ENCODE measurements at places on chromosomes 2 and 18. TPM values are rescaled to one million over a fixed set of nuclear protein-coding genes. Genes with fewer than 3 reads are reported as not detected.

DNA sequence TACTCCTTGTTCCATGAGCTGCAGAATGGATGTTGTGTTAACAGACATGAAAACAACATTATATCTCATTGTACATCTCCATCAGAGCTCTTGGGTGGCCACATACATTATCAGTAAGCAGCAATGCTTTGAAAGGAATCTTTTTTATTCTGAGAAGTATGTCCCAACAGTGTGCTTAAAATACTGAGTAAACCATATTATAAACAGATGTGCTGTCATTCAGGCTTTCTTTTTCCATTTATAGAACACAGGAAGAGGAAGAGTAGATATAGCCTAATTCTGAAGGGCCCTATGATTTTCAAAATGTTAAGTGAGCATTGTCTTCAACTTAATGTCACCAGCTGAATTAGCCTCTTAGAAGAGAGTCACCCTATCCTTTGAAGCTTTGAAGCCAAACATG is 44.3 kb upstream of the CABYR start:
- no peak overlapping the region for H3K27ac ChIP-seq
- H3K4me3 ChIP-seq, result no peak overlapping the region
- H3K4me1 ChIP-seq, result no peaks in the 10 kb centered on the region
- H3K36me3 ChIP-seq, result no peaks in the 10 kb centered on the region
- DNase-seq, result no peak

GRCh38 chr18:70496353-70497294 is 207.8 kb downstream of the SOCS6 start:
- H3K4me1 ChIP-seq, result no peaks in the 10 kb centered on the region
- H3K36me3 ChIP-seq, result no peaks in the 10 kb centered on the region
- DNase-seq, result no peak
- H3K27ac ChIP-seq, result no peak overlapping the region
- no peak overlapping the region for H3K4me3 ChIP-seq

DNA sequence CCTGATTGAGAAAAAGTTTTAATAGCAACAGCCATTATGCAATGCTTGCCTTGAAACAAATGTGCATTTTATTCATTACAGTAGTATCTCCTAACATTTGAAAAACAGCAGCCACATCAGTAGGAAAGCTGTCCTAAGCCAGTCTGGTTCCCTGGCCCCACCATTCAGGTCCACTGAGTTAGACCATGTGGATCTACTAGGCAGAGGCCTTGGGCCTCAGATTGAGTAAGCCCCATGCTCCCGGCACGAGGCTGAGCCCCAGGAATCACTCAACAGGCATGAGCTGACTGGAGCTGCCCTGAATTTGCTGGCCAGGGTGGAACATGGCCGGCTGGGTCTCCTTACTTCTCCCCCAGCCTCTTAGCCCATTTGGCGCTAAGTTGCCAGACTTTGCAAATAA is 103.4 kb downstream of the ZFP36L2 start:
- no peaks in the 10 kb centered on the region for H3K27me3 ChIP-seq
- H3K4me3 ChIP-seq, result no peak overlapping the region
- no peak overlapping the region for H3K27ac ChIP-seq
- no peaks in the 10 kb centered on the region for H3K36me3 ChIP-seq
- DNase-seq, result no peak
- H3K4me1 ChIP-seq, result no peaks in the 10 kb centered on the region

- H3K36me3 ChIP-seq, result no peaks in the 10 kb centered on the region
- H3K27me3 ChIP-seq, result no peaks in the 10 kb centered on the region
- no peak for DNase-seq
- H3K27ac ChIP-seq, result no peak overlapping the region
Measured at GRCh38 chr2:154400563-154401290, 297.8 kb upstream of the KCNJ3 start.

DNA sequence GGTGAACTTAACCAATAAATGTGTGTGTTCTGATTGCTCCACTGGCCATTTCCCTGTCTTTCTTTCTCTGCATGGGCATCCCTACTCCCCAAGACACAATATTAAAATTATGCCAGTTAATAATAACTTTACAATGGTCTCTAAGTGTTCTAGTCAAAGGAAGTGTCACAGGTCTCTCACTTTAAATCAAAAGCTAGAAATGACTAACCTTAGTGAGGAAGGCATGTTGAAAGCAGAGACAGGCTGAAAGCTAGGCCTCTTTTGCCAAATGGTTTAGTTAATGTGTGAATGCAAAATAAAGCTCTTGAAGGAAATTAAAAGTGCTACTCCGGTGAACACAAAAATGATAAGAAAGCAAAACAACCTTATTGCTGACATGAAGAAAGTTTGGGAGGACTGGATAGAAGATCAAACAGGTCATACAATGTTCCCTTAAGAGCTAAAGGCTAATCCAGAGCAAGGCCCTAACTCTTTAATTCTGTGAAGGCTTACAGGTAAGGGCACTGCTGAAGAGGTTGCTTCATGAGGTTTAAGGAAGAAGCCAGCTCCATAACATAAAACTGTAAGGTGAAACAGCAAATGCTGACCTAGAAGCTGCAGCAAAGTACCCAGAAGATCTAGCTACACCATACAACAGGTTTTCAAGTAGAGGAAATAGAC is 44.0 kb upstream of the ARHGAP15 start:
- DNase-seq, result no peak
- H3K27me3 ChIP-seq, result no peaks in the 10 kb centered on the region
- no peaks in the 10 kb centered on the region for H3K4me1 ChIP-seq
- H3K4me3 ChIP-seq, result no peak overlapping the region
- no peak overlapping the region for H3K27ac ChIP-seq

- H3K36me3 ChIP-seq, result no peaks in the 10 kb centered on the region
- H3K4me1 ChIP-seq, result no peaks in the 10 kb centered on the region
- no peaks in the 10 kb centered on the region for H3K27me3 ChIP-seq
- no peak for DNase-seq
Measured at GRCh38 chr2:120791962-120792297, 56.3 kb downstream of the GLI2 start.

- H3K36me3 ChIP-seq, result no peaks in the 10 kb centered on the region
- H3K27ac ChIP-seq, result no peak overlapping the region
- no peak overlapping the region for H3K4me3 ChIP-seq
- no peaks in the 10 kb centered on the region for H3K4me1 ChIP-seq
- no peaks in the 10 kb centered on the region for H3K27me3 ChIP-seq
- DNase-seq, result no peak
Measured at GRCh38 chr2:172836347-172836821, 100.7 kb downstream of the RAPGEF4 start.

GRCh38 chr2:189595417-189595816 is 14.8 kb upstream of the SLC40A1 start:
- H3K36me3 ChIP-seq, result no peaks in the 10 kb centered on the region
- DNase-seq, result no peak
- no peak overlapping the region for H3K4me3 ChIP-seq
- H3K27me3 ChIP-seq, result no peaks in the 10 kb centered on the region

DNA sequence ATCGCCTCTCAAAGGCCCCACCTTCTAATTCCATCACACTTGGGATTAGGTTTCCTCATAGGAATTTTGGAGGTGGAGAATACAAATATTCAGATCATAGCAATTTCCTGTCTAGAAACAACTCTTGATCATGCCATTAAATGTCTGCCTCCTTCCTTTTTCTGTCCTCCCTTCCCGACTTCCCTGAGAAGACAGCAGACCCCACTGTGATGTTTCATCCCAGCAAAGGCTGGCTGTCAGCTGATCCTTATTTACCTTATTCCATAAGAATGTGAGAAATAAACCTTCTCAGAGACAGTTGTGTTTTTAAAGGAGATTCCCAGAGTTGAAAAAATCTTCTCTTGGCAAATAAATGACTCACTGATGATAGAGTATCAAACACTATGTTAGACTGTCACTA is 133.9 kb downstream of the TDRD15 start:
- H3K27ac ChIP-seq, result no peak overlapping the region
- DNase-seq, result no peak
- no peaks in the 10 kb centered on the region for H3K4me1 ChIP-seq
- H3K27me3 ChIP-seq, result no peaks in the 10 kb centered on the region

GRCh38 chr2:104606056-104606455 is 247.9 kb upstream of the POU3F3 start:
- DNase-seq, result no peak
- no peaks in the 10 kb centered on the region for H3K36me3 ChIP-seq
- no peak overlapping the region for H3K27ac ChIP-seq
- no peaks in the 10 kb centered on the region for H3K4me1 ChIP-seq
- H3K27me3 ChIP-seq, result no peaks in the 10 kb centered on the region

- H3K4me3 ChIP-seq, result no peak overlapping the region
- no peaks in the 10 kb centered on the region for H3K4me1 ChIP-seq
- H3K27me3 ChIP-seq, result no peaks in the 10 kb centered on the region
- DNase-seq, result no peak
- no peaks in the 10 kb centered on the region for H3K36me3 ChIP-seq
Measured at GRCh38 chr2:159592441-159592840, 23.9 kb downstream of the BAZ2B start.

DNA sequence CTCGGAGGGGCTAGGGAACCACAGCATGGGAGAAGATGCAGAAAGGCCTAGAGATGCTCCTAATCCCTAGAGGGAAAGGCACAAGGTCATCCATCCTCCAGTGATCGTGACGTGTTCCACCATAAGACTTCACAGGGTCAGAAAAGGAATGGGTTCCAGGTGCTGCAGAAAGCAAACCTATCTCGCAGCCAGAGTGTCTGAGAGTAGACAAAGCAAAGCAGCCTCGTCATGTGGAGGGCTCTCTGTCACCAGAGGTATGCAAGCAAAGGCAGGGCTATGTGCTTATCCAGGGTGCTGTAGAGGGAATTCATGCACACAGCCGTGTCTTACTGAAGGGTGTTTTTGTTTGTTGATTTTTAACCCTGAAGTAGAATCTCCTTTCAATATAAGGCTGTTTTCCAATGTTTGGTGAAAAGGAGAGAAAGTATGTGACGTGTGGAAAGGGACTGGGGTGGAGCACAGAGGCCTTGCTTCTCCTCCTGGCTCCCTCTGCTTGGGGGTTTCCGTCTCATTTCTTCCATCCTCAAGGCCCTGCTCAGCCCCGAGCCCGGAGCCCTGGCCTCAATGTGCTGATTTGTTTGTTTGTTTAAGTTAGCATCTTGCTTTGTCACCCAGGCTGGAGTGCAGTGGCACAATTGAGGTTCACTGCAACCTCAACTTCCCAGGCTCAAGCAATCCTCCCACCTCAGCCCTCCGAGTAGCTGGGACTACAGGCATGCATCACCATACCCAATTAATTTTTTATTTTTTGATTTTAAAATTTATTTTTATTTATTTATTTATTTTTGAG is 3.0 kb downstream of the GPR55 start:
- no peak overlapping the region for H3K4me3 ChIP-seq
- H3K27me3 ChIP-seq, result no peaks in the 10 kb centered on the region
- no peaks in the 10 kb centered on the region for H3K4me1 ChIP-seq
- no peak overlapping the region for H3K27ac ChIP-seq
- no peak for DNase-seq

DNA sequence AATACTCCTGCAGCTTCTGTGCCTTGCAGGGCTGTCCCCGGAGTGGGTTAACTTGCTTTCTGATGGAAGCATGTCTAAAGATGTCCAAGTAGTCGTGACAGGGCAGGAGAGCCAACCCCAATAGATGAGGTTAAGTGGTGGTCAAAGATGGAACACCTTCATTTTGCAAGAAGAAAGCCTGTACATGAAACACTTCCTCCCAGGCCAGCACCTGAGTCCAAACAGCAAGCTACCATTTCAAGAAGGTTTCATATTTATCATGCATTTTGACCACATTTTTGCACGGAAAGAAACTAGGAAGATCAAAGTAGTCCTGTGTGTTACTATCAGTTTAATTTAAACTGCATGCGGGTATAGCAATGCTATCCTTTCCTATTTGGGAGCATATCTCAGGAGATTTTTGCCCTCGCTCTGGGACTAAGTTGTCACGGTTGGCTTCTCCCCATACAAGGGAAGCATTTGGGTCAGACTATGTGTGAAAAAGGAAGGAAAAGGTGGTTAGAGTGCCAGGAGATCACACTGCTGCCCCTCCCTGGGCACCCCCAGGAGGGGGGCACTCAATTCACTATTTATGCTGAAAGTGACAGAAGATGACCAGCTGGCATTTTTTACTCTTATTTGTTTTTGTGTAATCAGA is 187.6 kb downstream of the ZNF521 start:
- no peak overlapping the region for H3K27ac ChIP-seq
- H3K27me3 ChIP-seq, result no peaks in the 10 kb centered on the region
- no peaks in the 10 kb centered on the region for H3K36me3 ChIP-seq
- H3K4me1 ChIP-seq, result no peaks in the 10 kb centered on the region

- no peaks in the 10 kb centered on the region for H3K4me1 ChIP-seq
- H3K36me3 ChIP-seq, result no peaks in the 10 kb centered on the region
- H3K27ac ChIP-seq, result no peak overlapping the region
Measured at GRCh38 chr2:72570413-72570812, 255.4 kb downstream of the EXOC6B start.

- no peak overlapping the region for H3K4me3 ChIP-seq
- peak overlapping the region; percentile 81 for H3K27ac ChIP-seq
- DNase-seq, result peak; percentile 48
- no peaks in the 10 kb centered on the region for H3K27me3 ChIP-seq
Measured at GRCh38 chr18:6948281-6949055, 169.1 kb downstream of the LAMA1 start.

- H3K4me1 ChIP-seq, result no peaks in the 10 kb centered on the region
- no peak overlapping the region for H3K27ac ChIP-seq
- DNase-seq, result no peak
- no peak overlapping the region for H3K4me3 ChIP-seq
Measured at GRCh38 chr2:197821550-197822289, 17.3 kb downstream of the PLCL1 start.

DNA sequence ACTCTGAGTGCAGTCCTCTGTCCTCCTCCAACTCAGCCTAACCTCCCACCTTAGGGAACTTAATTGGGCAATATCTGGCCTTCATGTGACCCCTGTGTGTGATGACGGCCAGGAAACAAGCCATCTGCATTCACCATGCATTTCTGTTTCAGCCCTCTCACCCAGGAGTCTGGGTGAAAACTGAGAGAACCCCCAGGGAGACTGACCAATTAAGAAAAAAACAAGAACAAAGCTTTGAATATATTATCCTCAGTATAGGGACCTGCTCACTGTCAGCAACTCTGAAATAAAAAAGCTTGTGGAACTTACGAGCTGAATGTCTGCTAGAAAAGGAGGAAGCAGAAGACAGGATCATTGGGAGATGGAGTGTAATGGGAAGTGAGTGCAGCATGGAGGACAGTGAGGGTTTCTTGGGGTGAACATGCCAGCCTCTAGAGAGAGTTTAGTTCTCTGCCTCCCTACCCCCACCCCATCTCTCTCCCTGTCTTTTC is 9.5 kb downstream of the MAPRE2 start:
- no peak overlapping the region for H3K27ac ChIP-seq
- H3K27me3 ChIP-seq, result no peaks in the 10 kb centered on the region
- DNase-seq, result no peak
- H3K36me3 ChIP-seq, result no peaks in the 10 kb centered on the region

- H3K4me3 ChIP-seq, result no peak overlapping the region
- H3K27ac ChIP-seq, result no peak overlapping the region
- DNase-seq, result no peak
- H3K27me3 ChIP-seq, result no peaks in the 10 kb centered on the region
Measured at GRCh38 chr2:127588241-127588640, 52.8 kb downstream of the MYO7B start.

DNA sequence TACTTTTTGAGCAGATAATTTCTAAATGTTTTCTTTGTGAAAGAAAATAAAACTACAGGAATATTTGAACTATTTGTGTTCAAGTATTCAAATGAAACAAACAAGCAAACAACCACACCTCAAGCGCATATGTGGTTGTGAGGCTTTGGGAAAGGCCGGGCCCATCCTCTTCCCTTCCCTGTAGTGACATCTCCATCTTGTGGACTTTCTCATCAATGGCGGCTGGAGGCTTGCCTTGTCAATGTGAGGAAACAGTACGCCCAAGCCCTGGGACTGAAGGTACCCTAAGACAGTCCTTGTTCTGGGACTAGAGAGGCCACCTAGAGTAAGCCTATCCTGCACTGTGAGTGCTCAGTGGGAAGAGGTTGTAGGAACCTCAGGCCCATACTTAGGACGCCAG is 166.8 kb downstream of the TPGS2 start:
- H3K4me3 ChIP-seq, result no peak overlapping the region
- no peak overlapping the region for H3K27ac ChIP-seq
- H3K4me1 ChIP-seq, result no peaks in the 10 kb centered on the region
- no peaks in the 10 kb centered on the region for H3K27me3 ChIP-seq

The REG1B gene
- not detected for total RNA-seq

The SLC23A3 gene
- 4.7 TPM for total RNA-seq

The BARD1 gene
- total RNA-seq, result 19.7 TPM

The IL18R1 gene
- total RNA-seq, result 3.0 TPM
